ENCODE measurements at places on chromosomes 1 and 21.
A peak's percentile ranks its signal among the peaks of the same experiment; 100 is the strongest.

- DNase-seq, result peak; percentile 22
These were observed 449.9 kb downstream of the PTPRU start for GRCh38 chr1:29686012-29686930.

DNA sequence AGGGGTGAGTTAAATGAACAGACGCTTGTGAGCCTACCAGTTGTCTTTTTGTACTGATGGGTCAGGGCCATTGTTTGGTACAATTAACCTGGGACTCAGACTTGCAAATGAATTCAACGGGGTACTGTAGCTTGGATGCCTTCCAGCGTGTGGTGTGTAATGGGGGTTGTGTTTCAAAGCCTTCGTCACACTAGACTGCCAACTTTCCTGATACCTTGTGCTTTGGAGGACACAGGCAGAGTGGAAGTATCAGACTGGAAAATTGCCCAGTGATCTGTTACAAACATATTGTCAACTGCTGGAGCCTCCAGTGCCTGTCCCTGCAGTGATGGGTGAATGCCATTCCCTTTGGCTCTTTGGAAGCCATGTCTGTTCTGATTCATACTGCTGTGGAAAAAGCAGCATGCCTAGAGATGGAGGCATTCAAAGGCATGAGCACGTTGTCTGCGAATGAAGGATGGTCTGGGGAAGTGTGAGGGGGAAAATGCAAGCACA is 384.5 kb downstream of the LMX1A start:
- no peak for DNase-seq

DNA sequence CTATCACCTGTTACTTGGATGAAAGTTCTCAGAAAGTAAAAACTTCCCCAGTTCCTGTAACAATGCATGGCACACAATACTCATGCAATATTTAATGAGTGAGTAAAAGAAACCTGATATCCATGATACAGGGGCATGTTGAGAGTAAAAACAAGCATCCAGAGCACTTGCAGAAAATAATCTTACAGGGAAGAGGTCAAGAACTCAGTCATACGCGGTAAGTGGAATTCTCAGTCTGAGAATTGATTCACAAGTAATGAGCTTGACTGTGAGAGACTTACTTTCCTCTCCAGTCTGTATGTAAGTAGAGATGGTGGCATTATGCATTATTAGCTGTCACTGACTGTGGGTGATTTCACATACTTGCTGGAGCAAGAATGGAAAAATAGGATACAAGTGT is 976.9 kb downstream of the BRINP3 start:
- no peak for DNase-seq

- DNase-seq, result no peak
These were observed 15.3 kb downstream of the ERI3 start for GRCh38 chr1:44339731-44340130.

DNA sequence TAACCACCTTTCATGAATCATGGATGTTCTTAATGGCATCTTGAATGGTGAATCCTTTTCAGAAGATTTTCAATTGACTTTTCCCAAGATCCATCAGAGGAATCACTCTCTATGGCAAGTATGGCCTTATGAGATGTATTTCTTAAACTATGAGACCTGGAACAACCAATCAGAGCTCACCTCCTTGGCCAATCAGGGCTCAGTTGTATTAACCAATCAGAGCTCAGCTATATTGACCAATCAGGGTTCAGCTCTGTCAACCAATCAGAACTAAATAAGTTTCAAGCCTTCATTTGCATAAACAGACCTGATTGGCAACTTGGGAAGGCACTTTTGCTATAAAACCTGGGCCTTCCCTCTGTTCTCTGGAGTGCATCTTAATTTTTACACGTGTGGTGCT is 13.6 kb upstream of the FAM3B start:
- no peak for DNase-seq

- DNase-seq, result no peak
These were observed 11.0 kb downstream of the GSTM5 start for GRCh38 chr1:109722908-109723691.

DNA sequence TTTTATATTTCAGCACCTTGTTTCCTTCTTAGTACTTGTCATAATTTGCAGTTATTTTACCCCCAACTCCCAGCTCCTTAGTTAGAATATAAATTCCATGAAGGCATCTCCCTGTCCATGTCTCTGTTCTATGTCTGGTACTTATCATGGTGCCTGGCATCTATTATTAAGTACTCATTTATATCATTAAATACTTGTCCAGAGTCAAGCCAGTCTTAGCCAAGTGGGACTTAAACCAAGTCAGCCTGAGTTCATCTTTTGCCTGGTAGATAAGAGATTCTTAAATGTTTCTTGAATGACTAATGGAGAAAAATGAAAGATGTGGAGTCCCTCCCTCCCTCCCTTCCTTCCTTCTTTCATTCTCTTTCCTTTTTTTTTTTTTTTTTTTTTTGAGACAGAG is 9.4 kb downstream of the SLC25A44 start:
- DNase-seq, result no peak

GRCh38 chr21:41634858-41635257 is 126.9 kb upstream of the TMPRSS2 start:
- DNase-seq, result peak; percentile 48

- no peak for DNase-seq
These were observed 2.4 kb downstream of the BLACAT1 start for GRCh38 chr1:205453466-205453865.

DNA sequence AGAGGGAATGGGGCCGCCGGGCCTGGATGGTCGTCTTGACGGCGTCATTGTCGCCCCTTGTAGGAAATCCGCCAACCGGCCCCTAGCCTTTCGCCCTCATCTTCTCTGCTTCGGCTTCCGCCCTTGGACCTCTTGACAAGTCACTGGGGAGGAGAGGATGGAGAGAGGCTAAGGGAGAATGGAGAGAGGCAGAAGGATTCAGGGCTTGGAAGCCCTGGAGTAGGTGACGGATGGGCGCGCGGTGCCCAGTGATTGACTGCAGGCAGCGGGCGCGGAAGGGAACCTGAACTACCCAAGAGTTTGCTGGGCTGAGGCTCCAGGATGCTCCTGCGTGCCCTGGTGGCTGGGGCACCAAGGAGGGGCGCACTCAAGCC is 651 bp downstream of the PDE4B start:
- no peak for DNase-seq

- no peak for DNase-seq
These were observed 14.0 kb downstream of the NR5A2 start for GRCh38 chr1:200041337-200042118.
